ENCODE measurements at places on chromosomes 12 and 14.

GRCh38 chr12:122934722-122935121 is 31.5 kb downstream of the ABCB9 start:
- DNase-seq: no peak

DNA sequence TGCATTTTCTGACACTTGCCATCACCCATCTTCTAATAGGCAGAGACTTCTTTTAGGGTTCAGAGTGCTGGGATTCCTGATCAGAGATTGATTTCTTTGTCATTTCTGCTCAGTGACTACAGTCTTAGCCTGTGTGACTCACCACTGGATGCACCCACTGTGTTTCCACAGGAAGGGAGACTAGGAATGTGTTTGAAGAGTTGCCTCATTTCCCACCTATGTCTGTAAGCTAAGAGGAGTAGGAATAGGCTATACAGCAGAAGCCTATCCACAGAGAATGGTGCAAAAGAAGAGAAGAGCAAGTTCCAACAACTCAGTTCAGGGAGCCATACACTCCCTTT is 60.2 kb upstream of the ACTN1 start:
- DNase-seq: no peak

DNA sequence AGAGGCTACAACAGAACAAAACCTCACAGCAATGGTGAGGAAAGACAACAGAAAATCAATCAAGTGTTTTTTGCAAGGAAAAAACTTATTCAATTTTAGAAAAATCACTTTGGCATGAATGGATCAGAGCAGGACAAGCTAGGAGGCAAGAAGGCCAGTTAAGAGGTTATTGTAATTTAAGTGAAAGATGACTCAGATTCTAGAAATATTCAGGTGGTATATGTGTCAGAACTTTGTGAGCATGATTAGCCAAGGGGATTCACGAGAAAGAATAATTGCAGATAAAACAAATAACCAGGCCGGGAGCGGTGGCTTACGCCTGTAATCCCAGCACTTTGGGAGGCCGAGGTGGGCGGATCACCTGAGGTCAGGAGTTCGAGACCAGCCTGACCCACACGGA is 12.7 kb downstream of the GCH1 start:
- no peak for DNase-seq

DNA sequence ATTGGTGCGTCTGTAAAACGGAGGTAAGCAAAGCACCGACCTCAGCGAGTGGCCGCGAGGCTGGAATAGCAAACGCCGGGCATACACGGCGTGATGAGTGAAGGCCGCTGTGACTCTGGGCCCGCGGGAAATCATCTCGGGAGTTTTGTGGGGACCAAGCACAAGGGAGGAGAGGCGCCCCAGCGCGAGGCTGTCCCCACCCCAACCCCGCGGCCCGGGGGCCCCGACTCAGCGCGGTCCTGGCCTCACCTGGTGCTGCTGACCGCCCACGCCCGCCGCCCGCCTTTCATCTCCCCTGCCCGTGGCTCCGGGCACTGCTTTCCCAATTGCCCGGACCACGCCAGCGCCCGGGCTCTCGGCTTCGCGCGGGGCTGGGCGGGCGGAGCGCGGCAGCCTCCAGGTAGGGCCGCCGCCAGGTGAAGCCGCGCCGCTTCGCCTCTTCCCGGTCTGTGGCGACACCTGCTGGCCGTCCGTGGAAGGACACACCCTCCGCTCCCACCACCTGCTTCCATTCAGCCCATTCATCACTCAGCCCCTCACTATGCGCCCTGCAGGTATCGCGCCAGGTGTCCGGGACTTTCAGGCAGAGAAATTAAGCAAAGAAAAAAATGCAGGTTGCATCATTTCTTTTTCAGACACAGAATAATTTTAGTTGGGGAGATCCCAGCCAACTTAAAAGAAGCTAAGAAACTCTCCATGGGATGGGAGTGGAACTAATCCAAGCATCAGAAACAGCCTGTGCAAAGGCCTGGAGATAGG is 360.4 kb downstream of the MED13L start:
- DNase-seq: no peak

GRCh38 chr12:94488463-94488862 is 28.8 kb upstream of the CEP83 start:
- DNase-seq: no peak

- DNase-seq: no peak
These were observed 1750.7 kb upstream of the FLRT2 start for GRCh38 chr14:83779266-83779665.

DNA sequence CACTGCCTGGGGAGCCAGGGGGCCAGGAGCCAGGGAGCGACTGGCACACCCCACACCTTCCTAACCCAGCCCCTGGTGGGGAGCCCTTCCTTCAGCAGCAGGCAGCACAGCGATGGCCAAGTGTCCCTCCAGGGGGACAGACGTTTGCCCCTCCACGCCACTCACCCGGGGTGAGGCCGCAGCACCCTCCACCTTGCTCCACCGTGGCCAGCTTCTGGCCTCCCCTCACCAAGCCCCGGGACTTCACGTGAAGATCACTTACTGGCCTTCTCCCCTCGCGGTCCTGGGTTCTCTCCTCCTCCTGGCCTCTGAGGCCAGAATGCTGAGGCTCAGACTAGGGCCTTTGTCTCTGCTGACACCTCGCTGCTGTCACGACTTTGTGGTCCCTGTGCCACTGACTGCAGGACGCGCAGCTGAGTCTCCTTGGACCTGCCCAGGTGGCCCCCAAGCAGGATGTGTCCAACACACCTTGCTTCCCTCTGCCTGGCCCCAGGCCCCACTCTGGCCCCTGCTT is 3.5 kb upstream of the ASPG start:
- DNase-seq: no peak

GRCh38 chr12:76020281-76020680 is 11.3 kb downstream of the PHLDA1 start:
- no peak for DNase-seq

- no peak for DNase-seq
These were observed 1.8 kb upstream of the MED6 start for GRCh38 chr14:70602254-70602653.

DNA sequence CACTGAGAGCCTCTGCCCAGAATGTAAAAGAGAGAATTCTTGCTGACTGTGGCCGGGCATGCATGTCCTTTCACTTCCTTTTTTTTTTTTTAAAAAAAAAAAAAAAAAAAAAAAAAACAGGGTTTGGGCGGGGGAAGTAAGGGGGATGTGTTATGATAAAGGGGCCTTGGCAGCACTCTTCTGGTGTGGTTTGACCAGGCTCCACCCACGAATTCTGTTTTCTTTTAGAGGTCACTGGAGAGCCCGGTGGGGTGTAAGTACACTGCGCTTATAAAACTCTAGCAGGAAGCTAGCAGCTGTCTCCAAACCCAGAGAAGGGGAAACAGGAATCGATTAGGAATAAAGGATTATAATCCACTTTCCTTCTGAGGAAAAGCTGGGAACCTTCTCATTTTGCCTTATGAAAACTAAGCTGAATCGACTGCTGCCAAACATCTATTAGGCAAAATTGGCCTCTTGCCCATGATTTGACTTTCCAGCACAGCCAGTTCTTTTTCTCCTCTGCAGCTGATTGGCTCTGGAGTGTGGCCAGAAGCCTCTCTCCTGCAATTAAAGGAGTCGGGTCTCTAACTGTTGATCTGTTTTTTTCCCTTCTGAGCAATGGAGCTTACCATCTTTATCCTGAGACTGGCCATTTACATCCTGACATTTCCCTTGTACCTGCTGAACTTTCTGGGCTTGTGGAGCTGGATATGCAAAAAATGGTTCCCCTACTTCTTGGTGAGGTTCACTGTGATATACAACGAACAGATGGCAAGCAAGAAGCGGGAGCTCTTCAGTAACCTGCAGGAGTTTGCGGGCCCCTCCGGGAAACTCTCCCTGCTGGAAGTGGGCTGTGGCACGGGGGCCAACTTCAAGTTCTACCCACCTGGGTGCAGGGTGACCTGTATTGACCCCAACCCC is 27.7 kb upstream of the HIGD1C start:
- DNase-seq: peak; percentile 79

DNA sequence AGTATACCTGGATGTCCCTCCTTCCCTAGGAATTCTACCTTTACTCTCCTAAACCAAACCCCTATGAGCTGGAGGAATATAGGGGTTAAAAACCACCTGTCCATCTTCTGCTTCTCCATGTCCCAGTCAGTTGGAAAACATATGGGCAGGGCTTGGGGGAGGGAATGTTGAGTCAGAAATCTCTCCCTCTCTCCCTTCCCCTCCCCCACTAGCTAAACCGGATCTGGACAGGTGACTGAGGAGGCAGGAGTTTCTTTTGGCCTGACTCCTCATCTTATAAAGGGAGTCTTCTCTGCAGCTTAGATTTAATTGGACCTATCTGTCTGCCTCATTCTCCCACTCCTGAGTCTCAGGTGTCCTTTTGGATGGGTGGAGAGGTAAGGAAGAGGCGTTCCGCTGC is 6.1 kb downstream of the ERBB3 start:
- DNase-seq: no peak

DNA sequence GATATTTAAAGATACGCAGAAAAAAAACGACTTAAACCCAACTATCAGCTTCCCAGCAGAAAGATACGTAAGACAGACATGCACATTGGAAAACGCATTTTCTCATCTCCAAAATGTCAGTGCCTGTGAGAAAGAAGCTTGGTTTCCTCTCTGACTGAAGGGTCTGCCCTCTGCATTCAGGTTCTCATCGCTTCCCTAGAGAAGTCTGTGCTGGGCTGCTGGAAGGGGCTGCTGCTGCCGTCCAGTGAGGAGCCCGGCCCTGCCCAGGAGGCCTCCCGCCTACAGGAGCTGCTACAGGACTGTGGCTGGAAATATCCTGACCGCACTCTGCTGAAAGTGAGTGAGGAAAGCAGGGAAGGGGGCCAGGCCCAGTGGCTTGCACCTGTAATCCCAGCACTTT is 4.7 kb upstream of the PFDN5 start:
- no peak for DNase-seq

- DNase-seq: no peak
These were observed 42.9 kb upstream of the AP4S1 start for GRCh38 chr14:30982533-30982932.

GRCh38 chr14:30177781-30178180 is 250.1 kb upstream of the PRKD1 start:
- DNase-seq: no peak

DNA sequence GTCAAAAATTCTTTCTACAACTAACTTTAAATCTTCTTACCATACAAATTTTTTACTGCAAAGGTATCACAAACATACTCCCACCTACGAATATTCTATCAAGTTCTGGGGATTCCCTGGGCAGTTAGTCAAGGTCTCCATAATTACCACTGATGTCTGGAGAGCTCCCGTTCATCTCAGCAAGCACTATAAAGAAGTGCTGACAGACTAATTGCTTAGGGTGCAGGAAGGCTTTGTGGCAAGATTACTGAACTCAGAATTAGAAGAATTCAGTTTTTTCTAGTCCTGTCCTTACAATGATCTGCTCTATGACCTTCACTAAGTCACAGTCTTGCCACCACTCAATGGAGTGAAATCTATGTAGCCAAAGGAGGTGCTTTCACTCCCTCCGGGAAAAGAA is 61.5 kb downstream of the DUSP16 start:
- no peak for DNase-seq

Measured in SHP77 treated with DMSO at 0.1 percent for 48 hours (cell line).